ENCODE measurements at places on chromosomes 2 and 18. TPM values are rescaled to one million over a fixed set of nuclear protein-coding genes. Genes with fewer than 3 reads are reported as not detected.

DNA sequence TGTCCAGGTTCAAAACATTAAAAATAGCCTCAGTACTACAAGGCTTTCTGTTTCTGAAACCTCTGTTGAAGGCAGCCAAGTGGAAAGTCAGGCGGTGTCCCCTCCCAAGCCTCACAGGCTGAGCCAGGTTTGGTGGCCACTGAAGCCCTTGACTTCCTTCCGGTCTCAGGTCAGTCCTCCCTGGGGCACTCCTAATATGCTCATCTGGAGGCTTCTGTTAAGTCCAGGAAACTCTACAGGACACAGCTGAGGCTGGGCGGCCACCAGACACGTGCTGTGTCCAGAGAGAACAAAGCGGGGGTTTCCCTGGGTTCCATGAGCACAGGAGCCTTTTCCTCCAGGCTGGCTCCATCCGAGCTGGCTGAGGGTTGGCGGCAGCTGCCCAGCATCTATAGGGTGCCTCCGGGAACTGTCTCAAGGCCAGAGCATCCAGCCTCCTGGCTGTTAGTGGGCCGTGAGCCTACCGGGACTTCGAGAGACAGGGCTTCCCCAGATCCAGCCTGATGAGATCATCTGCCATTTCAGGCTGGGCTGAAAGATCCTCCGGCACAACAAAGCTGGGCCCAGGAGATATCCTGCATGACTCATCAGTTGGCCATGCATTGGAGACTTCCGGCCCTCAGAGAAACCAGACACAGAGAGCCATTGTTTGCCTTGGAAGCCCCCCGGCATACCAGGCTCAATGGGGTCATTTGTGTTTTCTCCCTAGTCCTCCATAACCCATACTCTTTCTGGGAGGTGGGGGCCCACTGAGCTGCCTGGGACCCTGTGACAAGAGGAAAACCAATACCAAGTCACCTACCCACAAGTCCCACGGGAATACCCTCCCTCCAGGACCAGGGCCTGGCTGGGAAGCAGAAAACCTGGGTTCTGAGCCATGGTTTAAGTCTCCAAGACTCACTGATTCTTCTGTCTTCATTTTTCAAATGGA lies 71.7 kb downstream of the HS1BP3 start:
- DNase-seq, result peak; percentile 89

- no peak for DNase-seq
These were observed 26.3 kb downstream of the B4GALT6 start for GRCh38 chr18:31657823-31658669.

- no peak for DNase-seq
These were observed 24.4 kb upstream of the ERMN start for GRCh38 chr2:157349949-157350515.

- DNase-seq, result no peak
These were observed 601 bp downstream of the WDR35 start for GRCh38 chr2:19989342-19989666.

The HOXD3 gene
- total RNA-seq, result 8.2 TPM

GRCh38 chr18:73717570-73717969 lies 430.1 kb downstream of the FBXO15 start:
- no peak for DNase-seq

DNA sequence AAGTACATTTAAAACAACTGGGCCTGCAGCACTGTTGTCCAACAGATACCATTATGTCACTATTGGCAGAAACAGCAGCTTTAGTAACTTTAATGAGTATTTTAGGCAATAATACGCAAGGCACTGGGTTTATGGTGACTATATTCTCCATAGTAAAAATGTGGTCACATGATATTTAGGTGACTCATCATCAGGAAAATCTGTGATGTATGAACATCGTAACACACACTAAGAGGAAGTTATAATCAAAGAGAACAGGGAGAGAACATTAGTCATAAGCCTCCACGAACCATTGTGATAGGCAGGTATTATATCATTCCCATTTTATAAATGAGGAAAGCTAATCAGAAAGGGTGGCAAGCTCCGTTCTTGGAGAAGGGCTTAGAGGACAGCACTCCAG lies 36.9 kb downstream of the RAPH1 start:
- DNase-seq, result peak; percentile 51

The FAM228A gene
- not detected for total RNA-seq
